Activated T-helper 1 cell treated with anti-CD3 and anti-CD28 coated beads, Interleukin-12 subunit alpha, Interleukin-12 subunit beta, Interleukin-2, Interleukin-4 antibody, amounts not matched to agents 30 ng/mL and 10 ng/mL and 1 ng/mL, durations not matched to agents 14 hours and 24 hours and 36 hours (primary cell): ENCODE measurements at places on chromosomes 6 and 20.

DNA sequence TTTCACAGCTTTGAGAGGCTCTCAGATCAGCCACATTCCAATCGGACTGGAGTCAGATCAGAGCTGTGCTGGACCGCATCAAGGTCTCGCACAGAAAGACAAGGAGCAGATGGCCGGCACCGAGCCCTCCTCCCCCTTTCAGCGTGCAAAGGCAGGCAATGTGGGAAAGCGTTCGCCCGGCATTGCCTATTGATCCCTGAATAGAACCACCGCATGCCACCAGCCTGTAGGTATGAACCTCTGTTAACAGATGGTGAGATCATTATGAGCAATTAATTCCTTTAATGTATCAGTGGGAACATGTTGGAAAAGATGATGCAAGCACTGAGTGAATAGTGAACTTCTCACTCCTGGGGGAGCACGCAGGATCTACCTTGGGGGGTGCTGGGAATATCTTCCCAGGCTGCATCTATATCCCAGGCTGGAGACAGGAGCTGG lies 117.5 kb upstream of the ID4 start:
- DNase-seq, result no peak

GRCh38 chr20:22232473-22232872 lies 351.9 kb downstream of the FOXA2 start:
- no peak for DNase-seq

- no peak for DNase-seq
Measured at GRCh38 chr6:14460556-14460955, 343.0 kb downstream of the CD83 start.

DNA sequence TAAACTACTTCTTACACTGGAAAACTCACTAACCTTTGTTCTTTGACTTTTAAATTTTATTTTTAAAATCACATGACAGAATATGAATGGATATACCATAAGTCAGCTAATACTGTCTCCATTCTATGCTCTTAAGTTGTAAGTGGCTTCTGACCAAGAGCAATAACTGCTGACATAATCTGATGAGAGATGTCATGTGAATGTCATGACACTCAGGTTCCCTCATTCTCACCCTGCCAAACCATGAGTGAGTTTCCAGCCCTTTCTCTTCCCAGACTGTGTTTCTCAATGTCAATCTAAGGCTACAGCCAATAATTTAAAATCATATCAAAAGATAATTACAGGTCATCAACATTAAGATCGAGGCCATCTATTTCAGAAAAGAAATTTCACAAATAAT lies 39.7 kb downstream of the KIF16B start:
- no peak for DNase-seq

DNA sequence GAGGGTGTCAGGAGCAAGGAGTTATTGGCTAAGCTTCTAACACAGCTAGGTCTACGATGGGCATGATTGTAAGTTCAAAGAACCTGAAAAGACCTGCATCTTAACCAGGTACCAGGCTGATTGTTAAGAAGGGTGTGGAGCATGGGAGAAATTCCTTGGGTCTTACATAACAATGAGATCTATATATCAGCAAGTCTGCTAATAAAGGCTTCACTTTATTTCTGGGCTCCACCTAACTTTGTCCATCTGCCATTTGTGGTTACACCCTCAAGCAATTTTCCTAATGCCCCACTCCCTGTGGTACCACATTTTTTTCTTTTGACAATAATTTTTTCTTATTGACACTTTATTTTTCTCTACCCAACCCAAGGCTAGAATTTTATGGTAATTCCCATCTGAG lies 223.5 kb upstream of the JAG1 start:
- no peak for DNase-seq

DNA sequence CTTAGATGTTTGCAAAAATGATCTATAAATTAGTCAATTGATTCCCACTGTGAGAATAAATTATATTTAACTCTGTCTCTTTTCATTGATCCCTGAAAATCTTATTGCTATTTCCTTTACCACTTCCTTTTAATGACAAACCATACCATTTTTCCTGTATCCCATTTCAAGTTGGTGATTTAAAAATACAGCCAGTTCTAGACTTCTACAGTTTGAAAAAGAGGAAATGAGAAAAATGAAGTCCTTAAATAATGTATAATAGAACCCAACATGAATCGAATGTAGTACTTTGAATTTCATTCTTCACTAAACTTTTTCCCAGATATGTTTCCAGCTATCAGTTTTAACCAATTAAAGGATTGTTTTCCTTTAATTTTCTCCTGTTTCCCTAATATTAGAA lies 29.5 kb upstream of the SDHAF4 start:
- no peak for DNase-seq

GRCh38 chr6:26475823-26476729 lies 18.3 kb downstream of the BTN2A1 start:
- DNase-seq, result no peak

DNA sequence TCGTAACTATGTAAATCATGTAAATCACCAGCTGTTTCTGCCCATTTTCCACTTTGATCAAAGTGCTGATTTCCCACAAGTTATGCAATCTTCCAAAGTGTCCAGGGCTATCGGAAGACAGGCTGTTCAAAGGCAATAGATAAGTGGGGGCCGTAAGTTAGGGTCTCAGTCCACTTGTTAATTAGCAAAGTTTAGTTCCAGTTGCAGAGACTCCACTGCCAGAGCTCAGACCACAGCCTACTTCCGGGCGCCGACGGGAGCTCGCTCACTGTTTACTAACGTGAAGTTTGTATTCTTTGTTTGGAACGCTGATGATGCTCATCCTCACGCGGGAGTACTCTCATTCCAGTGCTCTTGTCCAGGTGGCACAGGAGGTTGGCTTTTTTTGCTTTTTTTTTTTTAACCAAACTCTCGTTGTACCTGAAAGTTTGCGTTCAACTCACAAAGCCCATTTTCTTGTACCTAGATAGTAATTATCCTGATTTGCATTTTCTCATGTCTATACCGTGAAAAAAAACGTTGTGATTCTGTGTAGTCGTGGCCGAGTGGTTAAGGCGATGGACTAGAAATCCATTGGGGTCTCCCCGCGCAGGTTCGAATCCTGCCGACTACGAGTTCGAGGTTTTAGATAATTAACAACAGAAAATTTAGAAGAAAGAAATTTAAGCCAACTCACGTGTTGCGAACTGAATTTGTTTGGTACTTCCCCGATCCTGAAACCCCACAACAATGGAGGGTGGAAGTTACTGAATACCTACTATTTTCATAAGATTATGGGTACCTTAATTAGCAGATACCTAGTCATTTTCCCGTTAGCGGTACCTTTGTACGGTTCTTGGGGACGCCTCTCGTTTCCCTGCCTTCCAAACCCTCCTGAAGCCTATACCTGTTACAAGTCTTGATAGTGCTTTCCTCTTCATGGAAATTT lies 29.9 kb upstream of the ZNF184 start:
- DNase-seq, result peak; percentile 48

DNA sequence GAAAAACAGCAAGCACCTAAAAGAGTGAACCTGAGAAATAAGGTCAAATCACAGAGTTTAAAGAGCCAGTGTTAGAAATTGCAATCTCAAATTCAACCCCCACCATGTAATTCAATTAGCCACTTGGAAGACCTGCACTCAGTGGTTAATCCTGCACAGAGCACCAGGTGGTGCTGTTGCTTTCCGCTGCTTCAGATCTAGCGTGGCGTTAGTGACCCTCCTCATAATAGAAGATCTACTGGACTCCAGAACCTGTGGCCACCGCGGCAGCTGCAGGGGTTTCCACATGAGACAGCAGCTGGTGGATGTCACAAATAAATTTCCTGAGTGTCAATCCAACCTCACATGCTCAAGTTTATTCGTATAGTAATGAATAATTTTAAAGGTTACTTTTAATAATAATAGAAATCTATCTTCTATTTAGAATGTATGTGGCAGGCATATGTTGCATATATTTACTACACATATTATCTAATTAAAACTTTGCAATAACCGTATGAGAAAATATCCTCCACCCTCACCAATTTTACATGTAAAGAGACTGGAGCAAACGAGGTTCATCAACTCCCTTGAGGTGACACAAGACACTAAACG lies 84.4 kb downstream of the SYNE1 start:
- no peak for DNase-seq

DNA sequence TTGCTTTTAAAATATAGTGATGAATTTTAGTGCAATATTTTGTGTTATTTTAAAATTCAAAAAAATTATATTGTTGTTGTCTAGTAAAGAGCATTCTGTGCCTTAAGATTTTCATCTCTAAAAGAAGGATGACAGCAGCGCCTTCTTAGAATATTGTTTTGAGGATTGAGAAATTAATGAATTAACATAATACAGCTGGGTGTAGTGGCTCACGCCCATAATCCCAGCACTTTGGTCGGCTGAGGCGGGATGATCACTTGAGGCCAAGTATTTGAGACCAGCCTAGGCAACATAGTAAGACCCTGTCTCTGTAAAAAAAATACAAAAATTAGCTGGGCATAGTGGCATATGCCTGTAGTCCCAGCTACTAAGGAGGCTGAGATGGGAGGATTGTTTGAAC lies 6.8 kb downstream of the TIAM2 start:
- DNase-seq, result no peak

DNA sequence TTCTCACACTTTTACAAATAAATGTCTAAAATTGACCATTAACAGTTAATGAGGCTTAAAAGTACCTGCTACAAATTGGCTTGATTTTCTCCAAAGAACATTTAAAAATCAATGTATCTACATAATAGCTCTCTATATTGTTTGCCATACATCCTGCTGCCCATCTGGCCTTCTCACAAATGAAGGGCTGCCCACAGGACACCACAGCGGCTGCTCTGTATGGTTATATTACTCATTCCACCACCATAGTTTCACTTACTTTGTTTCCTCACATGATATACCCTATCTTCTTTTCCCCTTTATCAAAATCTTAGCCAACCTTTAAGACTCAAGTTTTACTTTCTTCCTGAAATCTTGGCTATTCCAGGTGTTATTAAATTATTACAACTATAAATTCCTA lies 407.7 kb upstream of the HTR1E start:
- no peak for DNase-seq

- DNase-seq, result no peak
Measured at GRCh38 chr6:139473731-139474130, 99.3 kb upstream of the CITED2 start.

DNA sequence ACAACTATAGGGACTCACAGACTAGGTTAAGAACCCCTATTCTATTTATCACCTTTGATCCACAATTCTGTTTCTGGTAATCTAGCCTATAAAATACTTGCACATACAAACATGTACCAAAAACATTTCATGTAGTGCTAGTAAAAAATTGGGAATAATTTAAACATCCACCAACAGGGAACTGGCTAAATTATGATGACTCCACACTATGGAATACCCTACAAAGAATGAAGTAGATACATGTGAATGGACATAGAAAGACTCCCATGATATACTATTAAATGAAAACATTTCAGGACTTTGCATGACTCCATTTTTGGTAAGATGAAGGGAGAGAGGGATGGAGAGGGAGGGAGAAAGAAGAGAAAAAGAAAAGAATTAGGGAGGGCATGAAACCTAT lies 58.2 kb downstream of the ZHX3 start:
- no peak for DNase-seq

DNA sequence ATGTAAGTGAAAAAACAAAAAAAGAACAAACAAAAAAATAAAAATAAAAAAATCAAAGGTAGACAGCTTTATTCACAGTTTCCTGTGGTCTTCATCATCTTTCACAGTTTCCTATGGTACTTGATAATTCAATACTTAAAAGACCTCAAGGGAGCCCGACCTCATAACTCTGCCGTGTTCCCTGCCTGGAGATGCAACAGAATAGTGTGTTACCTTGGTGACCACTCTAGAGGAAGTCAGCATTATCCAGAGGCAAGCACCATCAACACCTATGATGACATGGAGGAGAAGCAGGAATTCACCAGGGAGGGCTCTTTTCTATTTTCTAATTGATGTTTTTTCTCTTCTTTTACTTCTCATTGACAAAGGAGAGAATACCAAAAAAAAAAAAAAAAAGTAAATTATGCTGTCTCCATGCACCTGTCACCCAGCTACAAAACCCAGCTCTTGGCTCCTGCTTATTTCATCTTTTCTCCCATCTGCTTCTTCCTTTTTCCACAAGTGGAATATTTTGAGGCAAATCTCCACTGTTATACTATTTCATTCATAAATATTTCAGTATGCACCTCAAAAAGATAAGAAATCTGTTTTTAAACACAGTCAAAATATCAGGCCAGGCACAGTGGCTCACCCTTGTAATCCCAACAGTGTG lies 95.8 kb upstream of the STXBP5 start:
- DNase-seq, result no peak

DNA sequence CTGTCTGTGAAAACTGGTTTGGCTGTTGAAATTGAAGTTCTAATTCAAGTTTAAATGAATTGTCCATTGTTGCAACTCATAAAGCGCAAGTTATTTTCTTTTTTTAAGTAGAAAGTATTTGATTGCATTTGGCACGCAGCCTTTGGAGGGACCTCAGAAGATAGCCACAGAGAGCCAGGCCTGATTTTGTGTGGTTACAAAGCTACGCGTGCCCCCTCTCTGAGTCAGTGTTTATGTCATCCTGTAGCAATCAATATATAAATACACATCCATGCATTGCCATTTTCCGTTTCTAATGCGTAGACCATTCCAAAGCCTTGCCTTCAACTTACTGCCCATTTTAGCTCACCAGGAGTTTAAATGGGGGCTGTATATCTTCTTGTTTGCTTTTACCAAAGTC lies 173.2 kb downstream of the TMEM242 start:
- DNase-seq, result no peak

DNA sequence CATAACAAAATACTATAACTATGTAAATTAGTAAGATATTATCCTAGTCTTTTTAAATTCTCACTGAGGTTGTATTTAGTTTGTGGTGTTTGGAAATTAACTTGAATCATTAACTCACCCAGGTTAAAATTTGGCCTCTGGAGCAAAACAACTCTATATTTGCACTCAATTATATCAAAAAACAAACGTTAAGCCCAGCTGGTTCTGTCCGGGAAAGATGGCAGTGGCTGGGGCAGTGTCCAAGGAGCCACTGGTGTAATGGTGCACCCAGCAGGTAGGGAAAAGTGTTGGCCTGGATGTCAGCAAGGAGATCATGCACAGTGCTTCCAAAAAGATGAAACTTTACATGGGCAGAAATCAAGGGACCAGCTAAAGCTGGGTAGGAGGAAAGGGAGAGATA lies 285.3 kb upstream of the CITED2 start:
- DNase-seq, result no peak

GRCh38 chr6:158752613-158753012 lies 66.6 kb downstream of the EZR start:
- DNase-seq, result no peak

DNA sequence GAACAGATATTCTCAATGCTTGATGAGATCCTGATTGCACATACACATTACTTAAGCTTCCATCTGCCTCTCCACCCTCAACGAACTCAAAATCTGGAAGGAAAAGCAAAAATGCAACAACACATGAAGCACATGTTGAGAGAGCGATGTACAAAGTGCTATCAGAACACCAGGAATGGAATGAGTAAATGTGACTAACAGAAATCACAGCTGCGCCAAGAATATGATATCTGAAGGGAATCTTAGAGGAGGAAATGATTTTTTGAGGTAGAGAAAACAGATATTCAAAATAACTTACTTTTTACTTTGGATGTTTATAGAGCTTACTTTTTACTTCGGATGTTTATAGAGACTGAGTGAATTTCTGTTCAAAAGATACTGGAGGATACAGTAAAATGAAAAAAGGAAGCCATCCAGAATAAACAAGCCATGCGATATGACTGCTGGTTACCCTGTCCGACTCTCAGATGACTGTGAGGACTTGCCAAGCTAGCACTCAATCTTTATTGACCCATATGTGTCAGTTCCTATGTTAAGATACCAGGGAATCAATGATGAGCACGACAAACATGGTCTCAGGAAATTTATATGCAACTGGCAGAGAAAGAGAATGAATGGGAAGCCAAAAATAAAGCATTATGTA lies 102.0 kb downstream of the SMLR1 start:
- DNase-seq, result no peak

GRCh38 chr6:142356201-142356883 lies 54.5 kb downstream of the ADGRG6 start:
- no peak for DNase-seq
